ENCODE measurements at places on chromosomes 6 and 20. TPM values are rescaled to one million over a fixed set of nuclear protein-coding genes. Genes with fewer than 3 reads are reported as not detected.
A peak's percentile ranks its signal among the peaks of the same experiment; 100 is the strongest.

DNA sequence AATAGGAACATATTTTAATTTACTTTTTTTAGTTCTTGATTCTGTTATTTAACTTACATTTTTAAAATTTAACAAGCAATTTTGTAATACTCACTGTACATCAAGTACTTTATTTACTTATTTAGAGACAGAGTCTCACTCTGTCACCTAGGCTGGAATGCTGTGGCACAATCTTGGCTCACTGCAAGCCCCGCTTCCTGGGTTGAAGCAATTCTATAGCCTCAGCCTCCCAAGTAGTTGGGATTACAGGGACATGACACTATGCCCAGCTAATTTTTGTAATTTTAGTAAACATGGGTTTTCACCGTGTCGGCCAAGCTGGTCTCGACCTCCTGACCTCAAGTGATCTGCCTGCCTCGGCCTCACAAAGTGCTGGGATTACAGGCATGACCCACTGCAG lies 7.0 kb downstream of the BTN3A3 start:
- DNase-seq: no peak

GRCh38 chr6:296151-297122 lies 4.2 kb downstream of the DUSP22 start:
- peak; percentile 86 for DNase-seq

GRCh38 chr6:154954347-154954746 lies 40.8 kb upstream of the TIAM2 start:
- DNase-seq: peak; percentile 8

Gene CST2
- total RNA-seq: not detected

- DNase-seq: peak; percentile 90
These were observed 168.5 kb upstream of the AKAP12 start for GRCh38 chr6:151071295-151071694.

GRCh38 chr20:48599106-48599747 lies 228.6 kb downstream of the PREX1 start:
- DNase-seq: peak; percentile 51

DNA sequence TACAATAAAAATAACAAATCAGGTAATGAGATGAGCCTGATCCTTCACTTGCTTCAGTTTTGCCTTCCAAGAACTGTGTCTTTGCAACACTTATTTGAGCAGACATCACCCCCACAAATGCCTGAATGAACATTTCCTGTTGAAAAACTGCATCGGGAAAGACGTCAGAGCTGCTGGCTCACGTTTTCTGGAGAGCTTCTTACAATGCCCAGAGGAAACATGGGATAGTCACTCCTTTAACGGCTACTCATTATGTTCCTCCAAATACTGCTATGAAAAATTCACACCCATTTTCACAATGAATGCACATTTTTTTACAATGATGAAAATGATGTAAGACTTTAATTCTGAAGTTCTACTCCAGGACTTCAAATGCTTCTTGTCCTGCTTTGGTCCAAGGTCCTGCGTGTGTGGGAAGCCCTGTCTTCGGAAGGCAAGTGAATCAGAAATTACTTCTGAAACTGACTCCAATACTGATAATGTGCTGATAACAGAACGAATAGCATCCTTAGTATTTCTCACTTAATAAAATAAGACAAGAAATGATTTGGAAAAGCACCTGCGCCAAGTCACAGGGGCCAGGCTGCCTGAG lies 238.0 kb downstream of the ANKRD60 start:
- DNase-seq: peak; percentile 86

DNA sequence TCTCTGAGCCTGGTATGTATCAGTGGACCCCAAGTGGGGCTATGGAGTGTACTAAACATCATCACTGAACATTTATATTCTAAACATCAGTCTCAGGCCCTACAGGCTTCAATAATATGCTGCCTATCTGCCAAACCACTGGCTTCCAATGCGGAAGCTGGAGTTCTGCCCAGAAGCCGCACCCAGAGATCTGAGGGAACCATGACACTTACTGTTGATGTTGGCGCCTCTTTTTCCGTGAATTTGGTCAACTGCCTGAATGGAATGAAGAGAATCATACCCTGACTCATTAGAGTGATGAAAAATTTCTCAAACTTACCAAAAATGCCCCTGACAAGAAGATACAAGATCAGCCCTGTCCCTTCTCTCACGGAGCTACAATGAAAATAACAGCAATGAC lies 66.2 kb downstream of the SLC22A23 start:
- peak; percentile 95 for DNase-seq

All from posterior vena cava (tissue), 2 donors.